ENCODE measurements at places on chromosomes 6 and 20. TPM values are rescaled to one million over a fixed set of nuclear protein-coding genes. Genes with fewer than 3 reads are reported as not detected.

DNA sequence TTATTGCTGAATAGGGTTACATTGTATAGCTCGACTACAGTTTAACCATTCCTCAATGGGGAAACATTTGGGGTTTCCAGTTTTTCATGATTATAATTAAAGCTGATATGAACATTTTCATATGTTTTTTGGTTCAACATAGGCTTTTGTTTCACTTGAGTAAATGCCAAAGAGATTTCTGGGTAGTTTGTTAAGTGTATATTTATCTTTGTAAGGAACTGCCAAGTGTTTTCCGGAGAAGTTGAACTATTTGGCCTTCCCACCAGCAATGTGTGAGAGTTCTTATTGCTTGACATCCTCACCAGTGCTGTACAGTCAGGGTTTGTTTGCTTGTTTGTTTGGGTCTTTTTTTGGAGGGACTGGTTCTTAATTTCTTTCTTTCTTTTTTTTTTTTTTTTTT is 83.7 kb upstream of the RALY start:
- no peak for DNase-seq

DNA sequence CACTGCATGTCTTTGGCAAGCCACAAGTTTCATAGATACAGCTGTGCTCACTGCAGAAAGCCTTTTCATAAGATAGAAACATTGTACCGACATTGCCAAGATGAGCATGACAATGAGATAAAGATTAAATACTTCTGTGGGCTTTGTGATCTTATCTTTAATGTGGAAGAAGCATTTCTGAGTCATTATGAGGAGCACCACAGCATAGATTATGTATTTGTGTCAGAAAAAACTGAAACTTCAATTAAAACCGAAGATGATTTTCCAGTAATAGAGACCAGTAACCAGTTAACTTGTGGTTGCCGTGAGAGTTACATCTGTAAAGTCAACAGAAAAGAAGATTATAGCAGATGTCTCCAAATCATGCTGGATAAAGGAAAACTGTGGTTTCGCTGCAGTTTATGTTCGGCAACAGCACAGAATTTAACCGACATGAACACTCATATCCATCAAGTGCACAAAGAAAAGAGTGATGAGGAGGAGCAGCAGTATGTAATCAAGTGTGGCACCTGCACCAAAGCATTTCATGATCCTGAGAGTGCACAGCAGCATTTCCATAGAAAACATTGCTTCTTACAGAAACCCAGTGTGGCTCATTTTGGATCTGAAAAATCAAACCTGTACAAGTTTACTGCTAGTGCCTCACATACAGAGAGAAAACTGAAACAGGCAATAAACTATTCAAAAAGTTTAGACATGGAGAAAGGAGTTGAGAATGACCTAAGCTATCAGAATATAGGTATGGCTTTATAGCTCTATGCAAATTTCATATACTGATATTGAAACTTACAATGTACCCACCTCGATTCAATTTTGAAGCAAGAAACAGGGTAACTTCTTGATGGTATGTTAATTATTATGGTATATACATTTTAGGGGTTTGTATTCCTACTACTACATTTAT is 23.9 kb upstream of the BAG2 start:
- DNase-seq = no peak

AIF1 gene
- total RNA-seq = 38.5 TPM

GRCh38 chr20:57437267-57437666 is 46.1 kb downstream of the RBM38 start:
- no peak for DNase-seq

TNNC2 gene
- 0.95 TPM for total RNA-seq

XKR7 gene
- not detected for total RNA-seq

All from sigmoid colon (tissue), 7 donors.